ENCODE measurements at places on chromosomes 7 and 10.
A peak's percentile ranks its signal among the peaks of the same experiment; 100 is the strongest.

DNA sequence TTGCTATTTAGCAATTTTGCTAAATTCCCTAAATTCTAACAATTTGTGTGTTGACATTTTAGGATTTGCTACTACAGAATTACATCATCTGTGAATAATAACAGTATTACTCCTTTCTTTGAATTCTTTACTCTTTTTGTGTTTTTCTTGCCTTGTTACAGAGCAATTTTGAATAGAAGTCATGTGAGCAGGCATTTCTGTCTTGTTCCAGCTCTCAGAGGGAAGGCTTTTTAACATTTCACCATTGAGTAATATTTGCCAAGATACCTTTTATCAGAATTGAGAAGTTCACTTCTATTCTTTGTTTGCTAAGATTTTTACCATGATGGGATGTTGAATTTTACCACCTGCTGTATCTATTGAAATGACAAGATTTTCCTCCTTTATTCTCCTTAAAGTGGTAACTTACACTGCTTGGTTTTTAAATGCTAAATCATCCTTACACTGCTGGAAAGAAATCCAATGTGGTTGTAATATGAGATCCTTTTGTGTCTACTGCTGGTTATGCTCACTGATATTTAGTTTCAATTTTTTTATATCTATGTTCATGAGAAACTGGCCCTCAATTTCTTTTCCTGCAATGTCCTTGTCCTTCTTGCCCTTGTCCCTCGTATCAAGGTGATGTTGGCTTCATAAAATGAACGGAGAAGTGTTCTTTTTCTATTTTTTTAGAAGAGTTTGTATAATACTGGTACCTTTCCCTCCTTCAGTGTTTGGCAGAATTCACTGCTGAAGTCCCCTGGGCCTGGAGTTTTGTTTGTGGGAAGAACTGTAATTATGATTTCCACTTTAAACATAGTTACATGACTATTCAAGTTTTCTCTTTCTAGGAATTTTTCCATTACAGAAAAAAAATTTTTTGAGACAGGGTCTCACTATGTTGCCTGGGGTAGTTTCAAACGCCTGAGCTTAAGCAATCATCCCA, 50.3 kb upstream of the ATP6V0A4 start:
- no peak for DNase-seq

DNA sequence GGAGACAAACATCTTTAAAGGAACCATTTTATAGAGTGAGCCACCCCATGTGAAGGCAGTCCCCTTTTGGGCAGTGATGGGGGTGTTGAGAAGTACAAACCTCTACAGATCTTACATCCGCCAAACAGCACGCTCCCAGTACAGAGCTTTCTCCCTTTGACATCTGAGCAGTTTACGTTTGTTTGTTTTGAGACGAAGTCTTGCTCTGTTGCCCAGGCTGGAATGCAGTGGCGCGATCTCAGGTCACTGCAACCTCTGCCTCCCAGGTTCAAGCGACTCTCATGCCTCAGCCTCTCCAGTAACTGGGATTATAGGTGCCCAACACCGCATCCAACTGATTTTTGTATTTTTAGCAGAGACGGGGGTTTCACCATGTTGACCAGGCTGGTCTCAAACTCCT, 128.9 kb downstream of the CCDC3 start:
- DNase-seq = no peak

- no peak for DNase-seq
Measured at GRCh38 chr10:123139521-123140163, 3.9 kb downstream of the HMX3 start.

GRCh38 chr10:96406091-96406490, 47.3 kb upstream of the OPALIN start:
- no peak for DNase-seq

- DNase-seq = no peak
Measured at GRCh38 chr10:70779511-70780369, 5.4 kb downstream of the TBATA start.

- no peak for DNase-seq
Measured at GRCh38 chr7:27875061-27875460, 135.1 kb downstream of the TAX1BP1 start.

DNA sequence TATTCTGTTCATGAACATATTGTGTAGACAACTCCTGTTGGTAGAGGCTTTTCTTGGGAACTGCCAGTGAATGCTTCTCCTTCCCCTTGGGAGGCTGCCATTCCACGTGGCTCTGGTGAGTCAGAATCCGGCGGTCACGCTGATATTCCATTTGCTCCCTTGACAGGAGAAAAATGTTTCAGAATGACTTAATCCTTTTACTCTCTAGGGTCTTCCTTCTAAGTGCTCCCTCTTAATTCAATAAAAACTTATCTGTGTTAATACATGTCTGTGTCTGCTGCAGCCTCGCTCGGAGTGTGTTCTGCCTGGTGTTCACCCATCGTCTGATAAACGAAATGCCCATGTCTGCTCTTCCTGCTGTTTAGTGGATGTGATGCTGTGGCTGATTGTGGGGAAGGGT, 278.6 kb downstream of the ARHGAP12 start:
- DNase-seq = no peak

- DNase-seq = no peak
Measured at GRCh38 chr7:126179916-126180315, 1072.8 kb downstream of the GRM8 start.

DNA sequence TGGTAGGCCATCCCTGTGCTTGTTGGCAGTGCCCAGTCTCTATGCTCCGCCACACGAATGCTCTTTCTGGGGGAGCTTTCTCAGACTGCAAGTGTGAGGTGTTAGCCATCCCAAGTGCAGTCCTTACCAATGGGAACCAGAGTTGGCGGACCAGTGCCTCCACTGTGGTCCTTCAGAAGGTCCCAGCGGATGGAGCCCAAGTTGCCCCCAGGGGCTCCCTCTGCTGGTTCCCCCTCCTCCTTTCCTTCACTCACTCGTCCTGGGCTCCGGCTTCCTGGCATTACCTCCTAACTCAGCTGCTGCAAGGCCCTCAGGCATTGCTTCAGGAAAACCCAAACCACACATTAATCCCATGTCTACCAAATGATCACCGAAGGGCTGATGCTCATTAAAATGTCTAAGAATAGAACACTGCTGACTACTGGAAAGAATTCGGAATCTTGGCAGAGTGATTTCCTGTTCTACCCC, 139.8 kb downstream of the CUBN start:
- DNase-seq = no peak

GRCh38 chr7:119175911-119176627, 951.6 kb downstream of the ANKRD7 start:
- peak; percentile 21 for DNase-seq

DNA sequence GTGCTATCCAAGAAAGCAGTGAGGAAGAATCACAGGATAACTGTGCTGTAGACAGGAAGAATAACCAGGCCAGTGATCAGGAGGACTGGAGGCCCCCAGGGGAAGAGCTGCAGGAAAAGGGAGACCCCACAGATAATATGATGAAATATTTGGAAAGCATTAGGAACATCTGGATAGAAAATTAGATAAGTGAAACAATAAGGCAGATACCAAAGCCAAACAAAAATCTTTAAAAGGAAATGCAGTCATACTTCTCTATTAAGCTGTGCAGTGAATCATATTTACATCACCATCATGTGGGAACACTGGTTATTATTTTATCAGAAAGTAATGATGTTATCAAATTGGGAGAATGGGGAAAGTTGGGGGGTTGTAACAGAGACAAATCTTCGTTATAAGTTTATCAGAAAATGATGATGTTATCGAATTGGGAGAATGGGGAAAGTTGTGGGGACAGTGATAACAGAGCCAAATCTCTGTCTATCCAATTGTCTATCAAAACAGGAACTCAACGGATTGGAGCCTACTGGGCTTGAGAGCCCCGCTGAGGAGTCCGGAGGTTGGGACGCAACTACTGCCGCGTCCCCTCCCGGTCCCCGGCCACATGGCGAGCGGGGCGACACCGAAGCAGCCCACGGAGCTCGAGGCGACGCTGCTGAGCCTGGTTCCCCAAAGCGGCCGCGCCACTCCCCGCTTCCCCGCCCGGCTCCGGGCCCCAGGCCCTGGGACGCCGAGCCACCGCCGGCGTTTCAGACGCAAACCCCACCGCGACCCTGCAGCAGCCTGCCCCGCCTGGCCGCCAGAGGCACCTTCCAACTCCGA, 14.0 kb upstream of the RALA start:
- no peak for DNase-seq

- DNase-seq = no peak
Measured at GRCh38 chr10:101217450-101218281, 11.6 kb downstream of the LBX1 start.

- DNase-seq = no peak
Measured at GRCh38 chr10:118977835-118978234, 51.7 kb upstream of the NANOS1 start.

DNA sequence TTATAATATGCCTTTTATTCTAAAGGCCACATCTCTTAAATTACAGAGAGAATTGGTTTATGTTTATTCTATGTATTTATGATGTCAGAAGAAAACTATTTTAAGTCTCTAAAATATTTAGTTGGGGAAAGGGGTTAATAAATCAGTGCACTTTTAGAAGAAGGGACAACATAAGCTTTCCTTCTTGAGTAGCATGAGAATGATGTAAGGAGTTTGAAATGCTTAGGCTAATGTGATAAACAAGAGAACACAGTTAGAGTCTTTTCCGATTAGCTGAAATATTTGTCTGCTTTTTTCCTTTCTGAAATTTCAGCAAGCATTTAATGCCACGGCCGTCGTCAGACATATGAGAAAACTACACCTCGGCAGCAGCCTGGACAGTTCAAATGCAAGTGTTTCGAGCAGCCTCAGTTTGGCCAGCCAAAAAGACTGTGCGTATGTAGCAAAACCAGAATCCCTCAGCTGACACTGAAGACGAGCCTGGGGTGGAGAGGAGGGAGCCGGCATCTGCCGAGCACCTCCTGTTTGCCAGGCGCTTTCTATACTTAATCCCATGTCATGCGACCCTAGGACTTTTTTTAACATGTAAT, 176.2 kb downstream of the CCDC3 start:
- DNase-seq = no peak

- DNase-seq = peak; percentile 22
Measured at GRCh38 chr7:38796626-38797501, 112.1 kb downstream of the VPS41 start.

- no peak for DNase-seq
Measured at GRCh38 chr10:24513155-24513554, 210.5 kb downstream of the ARHGAP21 start.

- DNase-seq = no peak
Measured at GRCh38 chr7:99102361-99102760, 41.5 kb downstream of the SMURF1 start.
